CD4-positive, alpha-beta T cell treated with Interleukin-17A for 4 hours (primary cell): ENCODE measurements at places on chromosomes 11 and 22.

- peak; percentile 56 for DNase-seq
Observed at GRCh38 chr11:65427691-65428577, 5.3 kb downstream of the NEAT1 start.

- DNase-seq: no peak
Observed at GRCh38 chr11:70244698-70245097, 25.8 kb upstream of the PPFIA1 start.

DNA sequence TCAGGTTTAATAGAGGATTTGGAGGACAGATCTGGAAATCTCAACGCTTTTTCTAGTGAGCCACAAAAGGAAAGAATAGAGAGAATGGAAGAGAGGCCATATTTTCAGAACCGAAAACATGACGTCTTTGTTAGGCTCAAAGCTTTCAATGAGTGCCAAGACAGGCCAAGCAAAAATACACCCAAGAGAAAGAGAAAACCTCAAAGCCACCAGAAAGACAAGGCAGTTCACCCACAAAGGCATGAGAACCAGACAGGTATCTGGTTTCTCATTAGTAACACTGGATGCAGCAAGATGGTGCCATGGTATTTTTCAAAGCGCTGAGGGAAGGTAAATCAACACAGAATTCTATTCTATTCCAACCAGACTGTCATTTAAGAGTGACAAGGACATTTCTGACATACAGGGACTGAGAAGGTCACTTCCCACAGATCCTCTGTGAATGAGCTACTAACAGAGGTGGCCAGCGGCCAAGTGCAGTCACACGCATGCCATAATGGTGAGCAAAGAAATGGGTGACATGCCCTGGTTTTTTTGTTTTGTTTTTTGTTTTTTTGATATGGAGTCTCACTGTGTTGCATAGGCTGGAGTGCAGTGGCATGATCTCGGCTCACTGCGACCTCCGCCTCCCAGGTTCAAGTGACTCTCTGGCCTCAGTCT lies 41.9 kb downstream of the TOLLIP start:
- DNase-seq: no peak

DNA sequence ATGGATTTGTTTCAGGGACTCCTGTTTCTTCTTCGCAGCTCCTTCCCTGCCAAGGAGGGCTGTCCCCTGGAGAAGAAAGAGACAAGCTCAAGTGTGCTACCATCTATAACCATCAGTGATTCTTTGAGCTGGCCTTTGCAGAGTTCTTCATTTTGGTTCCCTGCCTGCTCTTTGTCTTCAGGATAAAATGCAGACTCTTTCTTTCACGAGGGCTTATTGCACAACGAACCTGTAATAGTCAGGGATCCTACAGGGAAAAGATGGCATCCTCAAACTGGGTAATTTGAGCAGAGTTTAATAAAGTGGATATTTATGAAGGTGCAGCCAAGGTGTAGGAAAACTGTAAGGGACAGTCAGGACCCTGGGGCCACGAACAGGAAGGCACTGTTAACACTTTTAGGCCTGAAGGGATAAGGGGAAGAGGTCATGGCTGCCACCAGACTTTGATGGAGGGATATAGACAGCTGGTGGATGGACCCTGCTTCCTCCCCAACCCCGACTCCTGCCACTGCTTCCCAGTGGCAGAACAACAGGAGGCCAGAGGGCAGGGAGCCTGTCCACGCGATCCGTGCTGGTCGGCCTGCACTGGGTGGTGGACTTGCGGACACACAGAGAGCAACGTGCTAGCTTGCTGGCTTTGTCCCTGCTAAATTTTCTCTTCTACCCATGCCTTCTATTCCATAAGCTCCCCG lies 767.0 kb downstream of the NTM start:
- no peak for DNase-seq

DNA sequence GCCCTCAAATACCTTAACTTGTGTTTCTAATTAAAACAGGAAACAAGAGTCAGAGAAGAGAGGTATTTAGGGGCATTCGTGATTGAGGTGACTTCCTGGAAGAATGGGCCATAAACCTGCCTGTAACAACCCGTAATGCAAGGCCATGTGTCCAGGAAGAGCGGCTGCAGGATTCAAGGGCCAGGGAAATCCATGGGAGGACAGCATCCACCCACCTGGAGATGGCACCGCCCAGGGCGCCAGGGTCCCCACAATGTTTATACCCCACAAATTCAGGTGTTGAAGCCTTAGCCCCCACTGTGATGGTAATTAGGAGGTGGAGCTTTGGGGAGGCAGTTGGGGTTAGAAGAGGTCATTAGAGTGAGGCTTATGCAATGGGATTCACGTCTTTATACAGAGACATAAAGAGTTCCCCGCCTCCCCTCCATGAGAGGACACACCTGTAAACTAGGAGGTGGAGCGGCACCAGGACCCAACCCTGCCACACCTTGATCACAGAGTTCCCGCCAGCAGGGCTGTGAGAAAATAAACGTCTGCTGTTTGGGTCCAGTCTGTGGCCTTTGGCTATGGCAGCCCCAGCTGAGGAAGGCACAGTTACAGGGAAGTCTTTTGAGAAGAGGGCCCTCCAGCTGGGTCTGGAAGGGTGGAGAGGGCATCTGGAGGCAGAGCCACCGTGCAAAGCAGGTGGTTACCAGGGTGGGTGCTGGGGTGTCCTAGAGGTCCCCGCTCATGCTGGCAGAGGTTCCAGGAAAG lies 1394.3 kb downstream of the TBC1D22A start:
- no peak for DNase-seq

DNA sequence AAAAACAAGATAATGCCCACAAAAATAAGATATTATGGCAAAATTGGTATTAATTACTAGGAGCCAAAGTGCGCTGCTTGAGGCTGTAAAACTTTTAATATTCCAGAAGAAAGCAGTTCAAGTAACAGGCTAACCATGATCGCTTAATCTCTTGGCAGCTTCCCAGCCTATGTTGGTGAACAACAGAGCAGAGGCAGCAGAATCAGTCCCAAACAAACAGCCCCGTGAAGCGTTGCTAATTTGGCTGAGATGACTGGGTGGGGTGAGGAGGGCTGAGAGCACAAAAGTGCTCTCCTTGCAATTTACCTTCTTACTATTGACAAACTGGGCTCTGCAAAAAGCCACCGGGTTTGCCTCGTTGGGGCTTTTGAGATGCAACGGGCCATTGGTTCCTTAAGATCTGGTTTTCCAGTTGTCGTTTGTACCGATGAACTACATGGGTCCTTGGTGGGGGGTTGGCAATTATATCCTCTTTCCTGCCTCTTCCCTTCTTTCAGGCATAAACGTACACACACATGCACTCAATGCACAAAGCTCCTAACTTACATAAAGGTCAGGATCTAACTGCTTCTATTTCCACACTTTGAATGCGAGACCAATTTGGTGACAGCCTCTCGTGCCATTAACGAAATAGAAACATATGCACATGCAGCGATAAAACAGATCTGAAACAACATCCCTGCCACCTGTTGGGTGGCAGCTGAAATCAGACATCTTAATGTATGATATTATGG lies 407.6 kb upstream of the CADM1 start:
- no peak for DNase-seq

GRCh38 chr11:130402570-130402969 lies 25.8 kb downstream of the ADAMTS8 start:
- no peak for DNase-seq

DNA sequence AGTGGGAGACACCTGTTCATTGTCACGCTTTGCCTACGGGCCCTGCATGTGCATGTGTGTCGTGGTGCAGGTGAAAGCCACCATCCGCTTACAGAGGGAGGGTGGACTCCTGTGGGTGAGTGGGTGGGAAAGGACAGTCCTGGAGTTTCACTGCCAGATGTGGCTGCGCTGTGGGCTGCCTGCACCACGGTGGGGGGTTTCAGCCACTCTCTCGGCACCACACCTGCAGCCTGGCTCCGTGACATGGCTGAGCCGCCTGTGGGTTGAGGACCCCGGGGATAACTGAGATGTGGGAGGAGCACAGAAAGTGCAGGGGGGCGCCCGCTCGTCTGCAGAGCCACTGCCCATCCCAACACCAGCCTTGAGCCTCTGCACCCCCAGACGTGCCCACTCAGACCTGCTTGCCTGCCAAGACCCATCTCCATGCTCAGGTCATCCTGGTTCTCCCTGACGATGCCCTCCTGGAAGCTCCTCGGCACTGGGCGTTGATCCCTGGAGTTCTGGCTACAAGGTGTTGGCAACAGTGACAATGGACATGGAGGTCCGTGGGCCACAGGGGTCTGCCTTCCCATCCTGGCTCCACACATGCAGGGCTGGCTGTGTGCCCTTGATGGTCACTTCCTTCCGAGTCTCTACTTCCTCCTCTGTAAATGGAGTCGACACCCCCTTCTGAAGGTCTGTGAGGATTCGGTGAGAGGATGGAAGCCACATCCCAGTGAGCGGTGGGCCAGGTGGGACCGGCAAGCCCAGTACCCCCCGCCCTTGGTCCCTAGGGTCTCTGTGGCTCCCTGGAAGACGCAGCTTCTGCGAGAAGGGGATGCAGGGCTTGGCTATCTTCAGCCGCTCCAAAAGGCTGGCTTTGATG lies 1007.0 kb downstream of the BRD1 start:
- no peak for DNase-seq

DNA sequence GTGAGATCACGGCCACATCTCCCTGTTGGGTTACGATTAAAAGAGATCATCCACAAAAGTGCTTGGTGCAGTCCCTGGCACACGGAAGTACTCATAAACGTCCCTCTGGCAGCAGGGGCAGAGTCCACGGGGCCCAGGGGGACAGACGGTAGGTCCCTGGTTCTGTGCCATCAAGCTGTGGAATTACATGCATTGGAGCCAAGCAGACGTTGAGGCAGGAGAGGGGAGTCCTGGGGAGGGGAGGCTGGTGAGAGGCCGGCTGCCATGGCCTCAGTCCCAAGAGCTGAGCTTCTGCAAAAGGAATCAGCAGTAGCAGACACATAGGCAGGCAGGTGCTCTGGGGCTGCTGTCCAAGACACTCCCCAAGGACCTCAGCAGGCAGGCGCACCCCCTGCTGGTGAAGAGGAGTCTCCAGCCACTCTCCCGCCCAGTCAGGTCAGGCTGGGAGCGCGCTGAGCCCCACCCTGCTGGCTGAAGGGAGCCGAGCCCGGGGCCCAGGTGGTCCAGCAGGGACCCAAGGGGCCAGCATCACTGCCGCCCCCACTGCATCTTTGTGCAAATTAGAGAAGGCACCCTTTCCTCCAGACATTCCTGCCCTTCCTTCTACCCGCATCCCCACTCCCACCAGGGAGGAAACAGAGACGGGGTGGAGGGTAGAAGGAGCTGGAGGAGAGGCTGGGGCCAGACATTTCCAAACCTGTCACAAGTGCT lies 7.6 kb upstream of the KCTD17 start:
- peak; percentile 50 for DNase-seq

GRCh38 chr11:12017865-12018453 lies 9.5 kb upstream of the DKK3 start:
- DNase-seq: no peak

- DNase-seq: no peak
Observed at GRCh38 chr11:67247946-67248550, 18.2 kb upstream of the GRK2 start.

- DNase-seq: peak; percentile 7
Observed at GRCh38 chr22:45670981-45671782, 452 bp upstream of the ATXN10 start.

DNA sequence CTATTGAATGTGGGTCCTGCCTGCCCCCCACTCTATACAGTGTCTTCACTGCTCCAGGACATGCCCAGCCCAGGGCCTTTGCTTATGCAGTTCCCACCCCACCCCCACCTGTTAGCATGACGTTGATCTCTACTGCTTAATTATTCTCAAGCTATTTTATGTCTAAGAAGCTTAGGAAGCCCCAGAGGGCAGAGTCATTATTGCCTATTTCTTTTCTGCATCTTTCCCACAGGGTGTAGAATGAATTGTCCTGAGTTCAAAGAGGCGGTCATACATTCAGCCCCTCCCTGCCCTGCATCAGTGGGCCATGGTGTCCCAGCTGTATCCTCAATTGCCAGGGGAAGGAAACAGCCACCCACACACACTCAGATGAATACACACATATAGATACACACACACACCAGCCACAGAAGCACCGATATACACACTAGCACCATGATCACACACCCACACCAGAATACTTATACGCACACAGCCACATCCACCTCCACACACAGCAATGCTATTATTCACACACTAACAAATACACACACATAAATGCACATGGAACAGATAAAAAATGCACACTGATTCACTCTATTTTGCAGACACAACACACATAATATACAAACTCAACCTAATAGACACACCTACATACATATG lies 1.5 kb downstream of the PDE2A start:
- DNase-seq: no peak

DNA sequence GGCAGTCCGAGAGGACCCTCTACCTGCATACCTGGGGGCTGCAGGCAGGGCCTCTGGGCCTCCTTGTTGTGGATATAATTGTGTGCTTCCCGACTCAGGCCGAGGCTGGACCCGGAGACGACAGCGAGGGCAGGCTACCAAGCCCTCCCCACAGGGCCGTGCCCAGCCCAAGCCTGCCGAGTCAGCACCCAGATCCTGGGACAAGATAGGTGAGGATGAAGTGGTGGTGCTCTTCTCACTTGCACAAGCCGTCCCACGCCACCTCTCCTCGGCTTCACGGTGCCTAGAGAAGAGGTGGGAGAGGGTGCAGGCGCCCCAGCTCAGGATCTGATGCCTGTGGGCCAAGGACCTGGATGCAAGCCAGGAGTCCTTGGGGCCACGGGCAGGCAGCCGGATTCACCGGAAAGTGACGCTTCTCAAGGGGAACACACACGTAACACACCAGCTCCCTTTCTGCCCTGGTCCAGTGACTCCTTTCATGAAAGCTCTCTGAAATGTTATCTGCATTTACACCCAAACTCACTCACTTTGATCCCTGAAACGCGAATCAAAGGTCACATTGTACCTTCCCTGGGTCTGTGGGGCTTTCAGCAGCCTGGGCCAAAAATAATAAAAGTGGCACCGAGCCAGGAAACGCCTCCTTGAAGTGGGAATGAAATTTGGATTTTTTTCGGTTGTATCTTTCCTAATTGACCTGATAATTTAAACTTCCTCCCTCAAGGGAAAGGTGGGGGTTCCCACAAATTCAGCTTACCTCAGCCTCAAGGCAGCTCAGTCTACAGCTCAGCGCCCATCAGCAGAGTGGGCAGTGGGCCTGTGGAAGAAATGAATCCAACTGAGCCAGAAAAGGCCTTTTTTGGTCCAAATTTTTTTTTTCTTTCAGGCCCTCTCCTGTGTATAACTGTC lies 1.1 kb upstream of the GNB1L start:
- peak; percentile 68 for DNase-seq

- no peak for DNase-seq
Observed at GRCh38 chr22:37493979-37494378, 7.8 kb upstream of the MFNG start.

- no peak for DNase-seq
Observed at GRCh38 chr22:37549704-37550059, 10.6 kb upstream of the CDC42EP1 start.

GRCh38 chr11:127182586-127183203 lies 182.1 kb upstream of the KIRREL3 start:
- DNase-seq: no peak

GRCh38 chr11:72405009-72405408 lies 29.3 kb downstream of the CLPB start:
- DNase-seq: no peak

- no peak for DNase-seq
Observed at GRCh38 chr11:15913261-15913660, 443.1 kb downstream of the SOX6 start.

GRCh38 chr11:33685082-33685481 lies 15.5 kb downstream of the C11orf91 start:
- no peak for DNase-seq

- no peak for DNase-seq
Observed at GRCh38 chr22:38862375-38863329, 9.4 kb downstream of the CBX6 start.
